Daoy (cell line): ENCODE measurements at places on chromosomes 11 and 22. TPM values are rescaled to one million over a fixed set of nuclear protein-coding genes. Genes with fewer than 3 reads are reported as not detected.

The ANKK1 gene
- 0.06 TPM in 1 of 2 replicates, not detected in the other for total RNA-seq

The MS4A12 gene
- total RNA-seq, result not detected in 2 replicates

The ADORA2A gene
- total RNA-seq, result 0.95 and 2.7 TPM in 2 replicates

The LRP5 gene
- 13.8 and 17.2 TPM in 2 replicates for total RNA-seq

The NLRP6 gene
- total RNA-seq, result not detected in 2 replicates

The SLC22A25 gene
- not detected in 2 replicates for total RNA-seq

DNA sequence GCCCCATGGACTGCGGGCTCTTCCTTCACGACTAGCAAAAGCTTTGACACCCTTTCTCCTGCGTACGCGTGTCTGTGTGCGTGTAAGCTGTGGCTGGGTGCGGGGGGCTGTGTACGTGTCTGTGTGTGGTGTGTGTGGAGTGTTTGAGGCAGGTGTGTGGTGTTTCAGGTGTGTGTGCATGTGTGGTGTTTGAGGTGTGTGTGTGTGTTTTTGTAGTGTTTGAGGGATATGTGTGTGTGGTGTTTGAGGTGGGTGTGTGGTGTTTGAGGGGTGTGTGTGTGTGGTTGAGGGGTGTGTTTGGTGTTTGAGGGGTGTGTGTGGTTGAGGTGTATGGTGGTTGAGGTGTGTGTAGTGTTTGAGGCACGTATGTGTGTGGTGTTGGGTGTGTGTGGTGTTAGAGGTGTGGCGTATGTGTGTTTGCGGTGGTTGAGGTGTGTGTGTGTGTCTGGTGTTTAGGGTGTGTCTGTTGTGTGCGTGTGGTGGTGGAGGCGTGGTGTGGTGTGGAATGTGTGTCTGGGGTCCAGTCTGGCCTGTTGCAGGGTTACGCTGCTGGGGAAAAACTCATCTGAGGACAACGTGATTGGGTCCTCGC, 687 bp upstream of the ARSA start:
- DNase-seq, result no peak

GRCh38 chr11:17280494-17281127, 4.1 kb downstream of the NUCB2 start:
- no peak for DNase-seq

DNA sequence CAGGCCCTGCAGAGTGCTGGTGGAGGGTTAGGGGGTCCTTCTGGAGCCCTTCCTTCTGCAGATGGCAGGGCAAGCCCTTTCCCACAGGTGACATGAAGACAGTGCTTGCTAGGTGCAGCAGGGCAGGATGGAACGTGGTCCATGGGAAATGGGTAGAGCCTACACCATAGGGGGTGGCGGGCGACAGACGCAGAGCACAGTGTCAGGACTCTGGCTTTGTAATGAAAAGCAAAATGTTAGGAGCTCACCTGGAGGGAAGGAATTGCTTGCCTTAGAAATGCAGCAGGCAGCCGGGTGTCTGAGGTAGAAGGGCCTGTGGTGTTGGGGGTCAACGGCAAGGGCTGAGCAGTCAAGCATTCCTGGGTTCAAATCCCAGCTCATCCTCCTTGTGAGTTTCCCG, 54.9 kb downstream of the ARHGAP8 start:
- no peak for DNase-seq

GRCh38 chr11:134522782-134523570, 110.9 kb upstream of the B3GAT1 start:
- no peak for DNase-seq

GRCh38 chr22:28282405-28283067, 363.5 kb upstream of the PITPNB start:
- DNase-seq, result no peak

DNA sequence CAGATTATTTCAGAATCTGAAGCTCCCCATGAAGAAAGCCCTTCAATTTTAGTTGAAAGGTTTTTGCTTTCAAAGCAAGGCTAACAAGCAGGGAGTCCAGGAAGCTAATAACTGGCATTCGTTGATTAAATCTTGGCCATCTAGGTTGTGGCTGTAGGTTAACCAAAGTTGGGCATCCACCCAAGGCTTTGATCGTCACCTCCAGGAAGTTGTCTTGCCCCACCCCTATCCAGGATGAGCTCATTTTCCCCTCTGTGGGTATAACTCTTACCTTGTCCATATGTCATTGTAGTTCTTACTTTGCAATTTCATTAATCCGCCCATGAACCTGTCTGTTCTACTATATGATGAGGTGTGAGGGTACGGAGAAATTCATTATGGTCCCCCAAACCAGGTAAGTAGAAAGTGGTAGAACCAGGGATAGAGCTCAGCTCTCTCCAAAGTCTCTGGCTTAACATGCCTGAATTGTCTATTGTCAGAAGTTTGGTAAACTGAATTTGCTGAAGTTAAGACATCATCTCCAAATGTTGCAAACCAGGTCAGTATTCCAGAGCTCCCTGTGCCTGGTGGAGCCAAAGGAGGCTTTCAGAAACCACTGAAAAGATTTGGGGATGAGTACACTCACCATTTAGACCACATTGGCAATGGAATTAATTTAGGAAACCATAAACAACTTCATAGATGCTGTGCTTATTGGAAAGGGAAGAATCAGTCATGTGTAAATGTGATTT, 97.1 kb downstream of the CD44 start:
- DNase-seq, result peak; percentile 90

GRCh38 chr11:73729594-73730206, 31.2 kb downstream of the RAB6A start:
- peak; percentile 6 for DNase-seq

DNA sequence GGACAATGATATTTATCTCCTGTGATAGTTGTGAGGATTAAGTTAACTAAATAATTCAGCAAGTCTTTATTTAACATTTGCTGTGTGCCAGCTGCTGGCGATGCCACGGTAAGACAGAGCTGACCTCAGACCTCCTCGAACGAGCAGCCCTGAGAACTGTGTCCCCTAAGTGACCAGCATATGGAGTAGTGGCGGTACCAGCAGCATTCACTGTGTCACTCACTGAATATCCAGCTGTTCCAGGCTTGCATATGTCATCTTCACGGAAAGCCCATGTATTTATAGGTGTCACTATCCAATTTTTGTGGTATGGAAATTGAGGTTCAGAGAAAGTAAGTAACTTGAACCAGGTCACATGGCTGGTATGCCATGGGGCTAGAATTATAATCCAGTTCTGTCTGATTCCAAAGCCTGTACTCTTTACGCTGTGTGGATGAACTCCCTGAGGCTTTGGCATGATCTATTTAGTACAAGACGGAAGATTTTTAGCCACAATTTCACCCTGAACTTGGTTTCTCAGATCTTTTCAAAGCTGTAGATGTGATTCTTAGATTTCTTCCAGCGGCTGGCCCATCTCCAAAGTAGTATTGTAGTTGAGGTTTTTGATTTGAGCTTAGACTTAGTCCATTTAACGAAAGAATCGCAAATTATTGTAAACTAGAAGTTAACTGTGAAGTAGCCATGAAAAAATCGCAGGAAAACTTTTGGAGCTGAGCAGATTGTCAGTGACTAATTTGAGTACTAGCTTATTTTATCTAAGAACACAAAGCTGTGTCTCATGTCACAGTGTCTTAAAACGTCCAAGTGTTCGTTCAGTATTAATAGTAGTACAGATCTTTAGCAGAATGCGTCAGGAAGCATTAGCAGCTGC, 49.4 kb upstream of the MYO18B start:
- DNase-seq, result no peak

GRCh38 chr11:117940736-117941135, 11.5 kb upstream of the TMPRSS13 start:
- no peak for DNase-seq

- DNase-seq, result no peak
Observed at GRCh38 chr11:107876141-107876540, 17.6 kb upstream of the SLC35F2 start.

DNA sequence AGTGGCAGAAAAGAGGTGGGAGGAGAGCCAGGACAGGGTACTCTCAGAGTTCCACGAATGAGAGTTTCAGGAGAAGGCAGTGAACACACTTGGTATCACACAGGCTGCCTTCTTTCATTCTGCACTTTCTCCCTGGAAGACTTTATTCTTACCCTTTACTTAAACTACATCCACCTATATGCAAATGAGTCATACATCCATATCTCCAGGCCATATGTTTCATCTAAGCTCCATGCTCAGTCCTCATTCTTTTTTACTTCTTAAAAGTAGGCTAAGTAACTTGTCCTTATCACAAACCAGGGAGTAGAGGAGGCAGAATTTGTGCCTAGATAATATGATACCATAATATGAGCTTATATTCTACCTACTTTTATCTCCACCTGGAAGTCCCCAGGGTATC, 6.2 kb upstream of the HYLS1 start:
- DNase-seq, result no peak

DNA sequence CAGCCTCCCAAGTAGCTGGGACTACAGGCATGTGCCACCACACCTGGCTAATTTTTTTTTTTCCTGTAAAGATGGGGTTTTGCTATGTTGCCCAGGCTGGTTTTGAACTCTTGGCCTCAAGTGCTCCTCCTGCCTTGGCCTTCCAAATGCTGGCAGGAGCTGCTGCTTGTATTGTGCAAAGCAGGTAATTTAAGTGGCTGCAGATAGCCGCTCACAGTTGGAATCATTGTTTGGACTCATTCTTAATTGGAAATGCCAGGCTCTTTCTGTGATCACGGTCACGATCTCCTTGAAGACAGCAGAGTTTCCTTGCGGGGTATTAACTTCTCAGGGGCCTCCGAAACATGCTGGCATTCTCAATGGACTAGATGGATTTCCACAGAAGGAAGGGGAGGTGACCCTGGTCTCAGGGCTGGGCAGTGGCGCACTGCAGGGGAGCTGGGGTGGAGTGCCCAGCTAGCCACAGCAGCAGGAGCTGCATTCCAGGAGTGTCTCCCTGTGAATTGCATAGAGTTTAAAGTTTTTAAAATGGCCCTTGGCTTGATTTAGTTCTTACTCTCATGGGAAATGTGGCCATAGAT, 136.1 kb downstream of the MORC2 start:
- no peak for DNase-seq

- DNase-seq, result no peak
Observed at GRCh38 chr22:45065726-45066125, 55.9 kb upstream of the PHF21B start.
